Mesothelial cell of epicardium (in vitro differentiated cells): ENCODE measurements at places on chromosomes 7 and 10.

GRCh38 chr7:2719007-2719406 lies 31.0 kb downstream of the AMZ1 start:
- no peak for DNase-seq

DNA sequence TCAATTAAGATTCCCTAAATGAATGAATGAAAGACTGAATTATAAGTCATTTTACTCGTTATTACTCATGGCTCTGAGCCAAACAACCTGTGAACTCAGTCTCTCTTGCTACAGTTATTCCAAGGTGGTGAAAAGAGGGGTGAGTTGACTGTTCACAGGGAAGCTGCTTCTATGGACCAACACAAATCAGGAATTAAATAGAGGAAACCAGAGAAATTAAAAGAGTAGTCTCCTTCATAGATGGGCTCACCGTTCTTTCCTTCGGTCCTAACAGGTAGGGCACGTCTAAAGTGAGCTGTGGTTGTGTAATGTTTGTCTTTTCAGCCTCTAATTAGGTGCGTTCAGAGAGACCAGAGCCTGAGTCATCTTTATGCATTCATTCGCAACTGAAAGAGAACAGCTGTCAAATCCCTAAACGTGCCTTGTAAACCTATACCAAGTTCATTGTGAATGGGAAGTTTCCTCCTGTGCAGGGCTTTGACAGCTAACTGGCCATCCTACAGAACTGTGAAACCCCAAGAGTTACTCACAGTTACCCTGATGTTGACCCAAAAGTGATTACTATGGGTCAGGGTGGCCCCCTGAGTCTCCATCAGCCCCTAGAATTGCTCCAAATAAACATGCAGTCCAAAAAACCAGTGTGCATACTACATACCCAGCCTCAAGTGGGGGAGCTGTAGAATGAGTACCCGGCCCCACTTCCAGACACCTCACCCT lies 18.2 kb upstream of the C10orf53 start:
- DNase-seq: no peak

GRCh38 chr10:131841661-131842139 lies 59.1 kb upstream of the PPP2R2D start:
- no peak for DNase-seq

DNA sequence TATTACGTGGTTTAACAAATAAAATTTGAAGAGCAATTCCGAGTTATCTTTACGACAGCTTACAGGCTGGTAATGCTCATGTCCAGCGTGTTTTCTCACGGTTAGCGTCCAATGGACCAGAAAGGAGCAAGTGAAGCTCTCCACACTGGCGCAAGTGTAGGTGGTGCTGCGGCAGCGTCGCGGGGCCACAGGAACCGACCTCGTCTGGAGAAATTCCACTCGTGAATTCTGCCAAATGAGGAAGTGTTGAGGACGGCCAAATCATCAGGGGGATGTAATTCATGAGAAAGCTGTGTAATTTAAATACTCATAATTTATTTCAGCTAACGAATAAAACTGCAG lies 350 bp upstream of the ZNF37A start:
- DNase-seq: no peak

DNA sequence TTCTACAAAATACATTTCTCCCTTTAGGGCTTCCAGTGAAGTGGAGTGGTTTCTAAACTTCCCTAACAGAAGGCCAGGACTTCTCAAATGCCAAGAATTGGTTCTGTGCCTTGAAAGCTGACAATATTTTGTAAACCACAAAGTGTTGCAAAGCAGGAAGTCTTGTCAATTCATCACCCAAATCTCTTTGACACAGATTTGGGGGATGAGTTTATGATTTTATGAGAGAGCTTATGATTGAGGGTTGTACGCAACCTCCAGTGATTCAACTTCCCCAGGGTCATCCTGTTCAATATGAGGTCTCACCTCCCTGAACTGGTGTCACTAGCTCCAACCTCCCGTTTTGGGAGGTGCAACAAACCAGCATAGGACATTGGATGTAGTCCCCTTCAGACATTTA lies 83.7 kb downstream of the PRLHR start:
- no peak for DNase-seq

DNA sequence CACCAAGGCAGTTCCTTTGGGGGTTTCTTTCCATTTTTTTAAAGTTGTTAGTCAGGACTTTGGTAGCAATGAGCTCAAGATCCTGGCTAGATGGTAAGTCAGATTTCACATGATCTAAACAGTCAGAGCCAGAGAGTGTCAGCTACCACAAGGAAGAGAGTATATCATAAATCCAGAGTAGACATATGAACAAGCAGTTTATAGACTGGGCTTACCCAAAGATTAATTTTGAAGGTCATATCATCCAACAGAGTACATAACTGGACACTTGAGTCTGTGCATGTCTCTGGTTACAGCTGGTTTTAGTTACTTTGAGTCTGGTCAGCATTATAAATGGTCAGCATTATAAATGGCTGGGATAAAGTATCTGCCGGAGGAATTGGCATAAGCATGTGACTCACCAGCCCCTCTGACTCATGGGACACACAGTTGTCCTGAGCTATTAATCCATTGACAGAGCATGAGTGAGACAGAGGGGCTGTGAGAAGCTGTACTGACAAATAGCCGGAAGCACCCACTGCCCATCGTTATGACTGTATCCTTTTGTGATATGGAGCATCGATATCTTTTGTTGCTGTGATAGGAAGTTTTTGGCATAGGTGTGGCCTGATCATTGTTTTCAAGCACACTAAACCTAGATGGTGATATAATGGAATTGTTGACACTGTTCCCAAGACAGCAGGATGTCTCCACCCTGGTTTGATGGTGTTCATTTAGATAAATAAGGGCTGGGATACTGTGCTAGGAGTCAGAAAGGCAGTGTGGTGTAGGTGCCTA lies 19.3 kb downstream of the PPP1R3C start:
- no peak for DNase-seq

- DNase-seq: peak; percentile 65
Measured at GRCh38 chr7:22549667-22550513, 49.9 kb upstream of the STEAP1B start.

DNA sequence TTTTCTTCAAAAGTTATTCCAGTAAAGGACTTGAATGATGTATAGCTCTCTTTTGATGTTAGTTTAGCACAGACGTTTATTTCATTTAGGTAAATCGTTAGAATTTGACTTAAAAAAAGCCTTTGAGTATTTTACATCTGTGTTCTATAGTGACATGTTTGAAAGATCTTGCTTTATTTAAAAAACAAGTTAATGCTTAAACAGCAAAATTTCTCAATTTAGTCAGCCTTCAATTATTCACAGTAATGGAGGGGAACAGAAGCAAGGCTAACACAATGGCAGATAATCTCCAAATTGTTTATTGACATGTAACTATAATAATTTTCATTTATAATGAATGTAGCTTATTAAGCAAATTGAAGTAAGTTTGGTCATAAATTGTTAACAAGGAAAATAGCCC lies 63.5 kb downstream of the MKLN1 start:
- no peak for DNase-seq

GRCh38 chr10:3805791-3806461 lies 20.9 kb upstream of the KLF6 start:
- DNase-seq: no peak

- no peak for DNase-seq
Measured at GRCh38 chr10:114565066-114565465, 93.0 kb downstream of the ABLIM1 start.

DNA sequence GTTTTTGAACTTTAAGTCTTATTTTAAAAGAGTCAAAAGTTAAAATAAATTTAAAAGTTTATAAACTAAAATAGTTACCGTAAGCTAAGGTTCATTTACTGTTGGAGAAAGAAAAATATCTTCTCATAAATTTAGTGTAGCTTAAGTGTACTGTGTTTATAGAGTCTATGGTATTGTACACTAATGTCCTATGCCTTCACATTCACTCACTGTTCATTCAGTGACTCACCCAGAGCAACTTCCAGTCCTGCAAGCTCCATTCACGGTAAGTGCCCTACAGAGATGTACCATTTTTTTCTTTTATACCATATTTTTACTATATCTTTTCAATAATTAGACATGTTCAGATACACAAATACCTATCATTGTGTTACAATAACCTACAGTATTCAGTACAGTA lies 97.6 kb downstream of the PTN start:
- no peak for DNase-seq

- DNase-seq: no peak
Measured at GRCh38 chr7:87852306-87852705, 23.9 kb downstream of the SLC25A40 start.

DNA sequence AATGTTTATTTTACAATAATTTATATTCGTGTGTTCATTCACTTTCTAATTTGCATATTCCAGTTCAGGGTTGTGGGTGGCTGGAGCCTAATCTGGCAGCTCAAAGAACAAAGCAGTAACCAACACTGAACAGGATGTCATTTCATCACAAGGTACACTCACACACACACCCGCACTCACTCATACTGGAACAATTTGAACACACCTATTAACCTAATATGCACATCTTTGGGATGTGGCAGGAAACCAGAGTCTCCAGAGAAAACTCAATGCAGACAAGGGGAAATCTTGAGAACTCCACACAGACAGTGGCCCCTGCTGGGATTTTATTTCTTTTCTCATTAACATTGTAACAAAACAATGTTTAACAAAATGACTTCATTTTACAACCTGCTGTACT lies 97.4 kb downstream of the TWIST1 start:
- DNase-seq: no peak

GRCh38 chr10:43796781-43797180 lies 148.1 kb upstream of the ZNF32 start:
- DNase-seq: no peak

DNA sequence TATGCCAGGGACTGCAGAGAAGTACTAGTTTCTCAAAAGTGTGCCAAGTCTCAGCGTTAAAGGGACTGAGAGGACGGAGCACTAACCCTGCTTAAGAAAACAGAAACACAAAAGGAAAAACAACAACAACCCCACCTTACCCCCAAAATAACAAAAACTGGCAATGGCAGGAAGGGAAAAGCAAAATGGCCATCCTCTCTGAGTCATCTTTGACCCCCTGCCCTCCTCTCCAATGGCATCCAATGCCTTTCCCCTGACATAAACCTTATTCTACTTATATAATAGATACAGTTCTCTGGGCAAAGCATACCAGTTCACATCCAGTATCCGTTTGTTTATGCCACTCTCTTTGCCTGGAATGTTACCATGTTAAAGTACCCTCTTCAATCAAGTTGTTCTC lies 1.6 kb downstream of the POLR1F start:
- no peak for DNase-seq

- DNase-seq: no peak
Measured at GRCh38 chr7:43872406-43873110, 3.2 kb upstream of the MRPS24 start.

DNA sequence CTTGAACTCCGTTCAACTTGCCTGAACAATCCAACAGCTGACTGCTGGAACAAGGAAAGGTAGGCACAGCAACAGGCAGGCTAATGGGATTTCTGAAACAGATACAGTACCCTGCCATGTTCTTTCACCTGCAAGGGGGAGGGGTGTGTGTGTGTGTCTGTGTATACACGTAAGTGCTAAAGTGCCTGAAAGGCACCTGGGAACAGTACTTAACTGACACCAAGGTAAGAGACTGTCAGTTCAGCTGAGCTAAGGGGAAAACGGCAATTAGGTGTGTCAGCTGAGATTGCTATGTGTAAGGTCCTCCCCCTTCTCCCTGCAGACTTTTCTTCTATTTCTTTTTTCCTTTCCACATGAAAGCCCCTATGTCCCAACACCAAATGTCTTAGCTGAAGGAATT lies 27.0 kb downstream of the NAMPT start:
- no peak for DNase-seq

GRCh38 chr7:47653550-47654411 lies 71.9 kb upstream of the TNS3 start:
- no peak for DNase-seq

GRCh38 chr7:140315498-140316164 lies 82.7 kb downstream of the SLC37A3 start:
- no peak for DNase-seq

- no peak for DNase-seq
Measured at GRCh38 chr7:150406567-150407421, 27.7 kb downstream of the ZNF775 start.

- DNase-seq: no peak
Measured at GRCh38 chr7:102913826-102914225, 1.0 kb downstream of the LRRC17 start.

GRCh38 chr7:130430841-130431666 lies 9.8 kb downstream of the CEP41 start:
- DNase-seq: no peak

DNA sequence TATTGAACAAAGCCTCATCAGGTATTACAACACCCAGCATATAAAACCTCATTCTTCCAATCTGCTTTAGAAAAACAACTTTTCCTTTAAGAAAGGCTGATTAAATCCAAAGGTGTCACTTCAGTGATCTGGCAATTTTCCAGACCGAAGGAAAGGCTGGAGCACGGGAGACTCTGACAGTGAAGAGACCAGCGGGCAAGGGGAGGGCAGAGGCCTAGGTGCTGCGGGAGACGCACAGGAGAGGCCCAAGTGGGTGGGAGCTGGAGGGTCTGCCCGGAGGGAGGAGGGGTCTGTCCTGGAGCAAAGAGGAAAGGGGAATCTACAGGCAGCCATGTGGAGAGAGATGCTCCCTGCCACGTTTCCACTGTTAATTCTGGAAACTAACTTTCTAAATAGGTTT lies 24.3 kb upstream of the PPP2R2D start:
- no peak for DNase-seq

- DNase-seq: no peak
Measured at GRCh38 chr10:116667484-116667883, 46.7 kb downstream of the PNLIPRP2 start.

- DNase-seq: no peak
Measured at GRCh38 chr10:78353636-78354035, 320.0 kb downstream of the RPS24 start.

DNA sequence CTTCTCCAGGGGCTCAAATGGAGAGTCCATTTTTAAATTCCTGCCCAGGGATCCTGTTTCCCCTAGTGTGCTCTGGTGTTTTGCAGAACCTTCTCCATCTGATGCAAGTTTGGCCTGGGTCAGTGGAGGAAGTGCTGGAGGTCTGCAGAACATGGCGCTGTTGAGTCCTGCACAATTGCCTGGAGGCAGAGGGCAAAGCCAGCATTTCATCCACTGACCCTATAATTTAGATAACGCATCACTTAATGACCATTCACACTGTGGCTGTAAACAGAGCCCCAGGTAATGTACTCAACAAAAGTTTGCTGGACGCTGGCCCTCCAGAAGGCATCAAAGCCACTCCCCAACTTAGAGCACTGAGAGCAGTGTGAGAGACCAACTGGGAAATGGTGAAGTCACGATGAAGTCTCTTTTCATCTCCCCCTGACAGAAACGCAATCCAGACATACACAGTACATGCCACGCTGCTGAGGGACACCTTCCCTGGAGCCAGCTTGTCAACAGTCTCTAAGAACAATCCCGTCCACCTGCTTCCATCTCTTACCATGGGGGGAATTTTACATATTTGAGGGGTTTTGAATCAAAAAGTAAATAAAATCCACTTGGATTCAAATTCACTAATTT lies 13.4 kb downstream of the C10orf71 start:
- no peak for DNase-seq

- no peak for DNase-seq
Measured at GRCh38 chr7:117707080-117707479, 166.2 kb downstream of the CTTNBP2 start.

- DNase-seq: no peak
Measured at GRCh38 chr10:31721096-31721495, 207.5 kb downstream of the ARHGAP12 start.

GRCh38 chr10:72310636-72311035 lies 36.9 kb downstream of the DDIT4 start:
- DNase-seq: no peak

GRCh38 chr10:43137717-43138020 lies 576 bp upstream of the CSGALNACT2 start:
- peak; percentile 78 for DNase-seq
